ENCODE measurements at places on chromosomes 5 and 9.
A peak's percentile ranks its signal among the peaks of the same experiment; 100 is the strongest.

DNA sequence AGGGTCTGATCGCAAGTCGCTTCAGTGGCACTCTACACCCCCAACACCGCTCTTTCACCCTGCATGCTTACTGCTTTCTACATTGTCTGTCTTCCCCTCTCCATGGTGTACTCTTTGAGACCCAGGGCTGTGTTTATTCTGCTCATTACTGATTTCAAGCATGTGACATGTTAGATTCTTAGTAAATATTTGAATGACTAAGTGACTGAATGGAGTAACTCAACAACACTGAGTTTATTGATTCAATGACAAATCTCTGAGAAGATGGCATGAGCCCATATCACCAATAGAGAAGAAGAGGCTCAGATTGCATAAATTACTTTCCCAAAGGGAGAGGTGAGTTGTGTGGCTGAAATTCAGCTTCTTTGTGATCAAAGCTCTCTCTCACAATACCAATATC is 89.7 kb upstream of the OSMR start:
- DNase-seq, result no peak

DNA sequence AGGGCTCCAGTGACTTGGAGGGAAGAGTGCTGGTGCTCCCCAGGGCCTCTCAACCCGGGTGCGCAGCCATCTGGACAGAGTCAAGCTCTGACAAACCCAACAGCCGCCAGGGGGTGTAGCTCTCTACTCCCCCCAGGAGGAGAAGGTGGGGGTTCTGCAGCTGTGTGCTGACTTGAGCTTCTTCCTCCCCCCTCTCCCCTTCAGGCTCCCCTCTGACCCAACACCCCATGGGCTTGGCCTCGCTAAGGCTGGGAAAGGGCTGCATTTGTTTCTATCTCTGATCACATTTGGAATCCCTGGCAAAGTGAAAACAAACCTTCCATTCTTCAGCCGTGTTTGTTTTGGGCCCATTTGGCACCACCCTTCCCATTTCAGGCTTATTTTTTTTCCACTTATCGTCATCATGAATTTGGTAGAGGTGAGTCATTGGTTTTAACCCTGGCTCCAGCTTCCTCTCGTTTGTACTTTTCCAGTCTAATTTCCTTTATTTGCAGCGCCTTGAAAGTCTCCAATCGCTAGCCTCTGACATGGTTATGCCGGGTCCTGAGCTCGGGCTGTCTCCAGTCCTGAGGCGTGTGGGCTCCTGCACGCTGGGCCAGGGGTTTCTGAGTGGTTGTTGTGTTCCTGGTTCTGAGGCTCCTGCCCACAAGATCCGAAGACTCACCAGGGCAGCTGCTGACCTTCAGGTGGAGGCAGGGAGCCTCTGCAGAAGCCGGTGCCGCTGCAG is 36.1 kb downstream of the DAP start:
- DNase-seq, result peak; percentile 38

DNA sequence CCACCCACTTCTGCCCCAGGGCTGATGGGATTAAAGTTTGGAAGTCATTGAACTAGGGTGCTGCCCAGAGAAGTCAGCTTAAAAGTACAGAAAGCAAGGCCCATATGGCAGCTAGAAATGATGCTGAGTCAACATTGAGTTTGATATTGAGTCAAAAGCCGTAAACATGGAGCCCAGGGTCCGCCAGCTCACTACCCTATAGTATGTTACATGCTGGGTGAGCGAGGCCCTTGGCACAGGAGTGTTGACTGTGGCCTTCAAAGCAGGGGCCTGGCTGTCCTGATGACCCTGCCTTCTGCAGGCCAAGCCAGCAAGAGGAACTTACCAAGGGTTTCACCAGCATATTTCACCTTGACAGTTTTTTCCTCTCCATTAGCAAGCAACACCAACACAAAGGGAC is 222.5 kb downstream of the GRIA1 start:
- DNase-seq, result no peak

GRCh38 chr9:75358846-75359245 is 270.5 kb downstream of the OSTF1 start:
- DNase-seq, result no peak

DNA sequence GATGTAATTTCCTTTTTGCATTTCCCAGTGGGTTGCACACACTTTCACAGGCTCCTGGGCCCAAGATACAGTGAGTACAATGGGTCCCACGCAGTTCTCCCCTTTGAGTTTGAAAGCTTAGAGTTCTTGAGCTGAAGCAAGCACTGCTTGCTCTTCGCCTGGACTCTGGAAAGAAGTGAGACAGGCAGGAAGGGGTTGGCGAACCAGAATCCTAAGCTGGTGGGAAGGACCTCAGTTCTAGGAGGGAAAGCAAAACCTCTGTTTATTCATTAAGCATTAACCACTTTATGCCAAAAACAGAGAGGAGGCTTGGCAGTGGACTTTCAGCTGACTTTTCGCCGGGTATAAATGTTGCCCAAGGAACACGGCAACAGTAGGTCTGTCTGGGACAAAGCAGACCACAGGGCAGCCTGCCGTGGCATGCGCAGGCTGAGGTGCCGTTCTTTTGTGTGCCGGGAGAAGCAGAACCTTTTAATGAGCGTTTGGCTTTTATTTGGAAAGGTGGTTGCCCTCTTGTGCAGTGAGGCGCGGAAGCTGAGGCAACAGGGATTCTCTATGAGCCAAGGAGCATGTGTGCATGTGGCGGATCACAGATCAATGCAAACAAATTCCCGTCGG is 239.9 kb upstream of the PANK3 start:
- no peak for DNase-seq

DNA sequence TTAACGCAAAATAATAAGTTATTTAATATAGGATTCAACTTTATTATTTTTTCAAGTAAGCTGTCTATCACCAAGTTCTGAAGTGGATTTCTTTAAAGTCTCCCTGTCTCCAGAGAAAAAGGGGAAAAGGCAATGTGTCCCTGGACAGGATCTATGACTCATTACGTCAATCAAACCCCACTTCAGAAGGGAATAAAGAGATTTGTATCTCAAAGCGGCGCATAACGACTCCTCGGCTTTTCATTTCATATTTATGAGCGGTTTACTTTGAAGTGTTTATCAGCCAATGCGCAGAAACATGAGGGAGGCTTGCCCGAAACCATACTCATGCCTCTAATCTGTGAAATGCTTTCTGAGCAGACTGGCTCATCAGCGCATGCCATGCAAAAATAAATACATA is 938.6 kb upstream of the WWC1 start:
- no peak for DNase-seq

DNA sequence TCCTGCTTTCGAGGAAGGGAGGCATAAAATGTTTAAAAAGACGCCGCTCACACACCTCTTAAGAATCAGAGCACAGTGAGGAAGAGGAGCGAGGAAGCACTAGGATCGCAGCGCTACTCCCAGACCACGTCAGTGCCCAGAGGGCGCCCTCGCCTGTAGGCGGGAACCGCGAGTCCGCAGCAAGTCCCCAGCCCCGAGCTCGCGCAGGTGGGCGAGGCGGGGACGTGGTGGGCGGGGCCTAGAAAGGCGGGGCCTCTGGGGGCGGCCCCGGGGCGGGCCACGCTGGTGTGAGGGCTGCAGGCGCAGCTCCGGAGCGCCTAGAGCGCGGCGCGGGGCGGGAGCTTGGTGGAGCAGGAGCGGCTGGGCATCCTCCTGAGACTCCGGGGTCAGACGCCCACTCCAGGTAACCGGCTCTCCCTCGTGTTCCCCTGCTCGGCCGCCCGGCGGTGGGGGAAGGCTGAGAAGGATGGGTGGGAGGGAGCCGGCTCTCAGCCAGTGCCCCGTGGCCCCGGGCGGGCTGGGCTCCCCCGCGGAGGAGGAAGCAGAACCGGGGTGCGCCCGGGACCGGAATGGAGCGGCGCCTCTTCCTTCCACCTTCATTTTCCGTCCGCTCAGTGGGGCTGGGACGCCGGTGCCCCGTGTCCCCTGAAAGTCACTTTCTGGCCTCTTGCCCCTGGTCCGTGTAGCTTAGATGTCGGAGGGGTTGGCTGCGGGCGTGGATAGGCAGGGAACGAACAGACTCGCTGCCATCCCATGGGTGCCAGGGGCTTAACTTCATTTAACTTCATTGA is at the start of gene GCNT1:
GCNT1 (plus strand) TSS at position 280 of the 791 bp plus-strand sequence. CDS start 43,200 bp downstream, outside the sequence.
- DNase-seq, result no peak

DNA sequence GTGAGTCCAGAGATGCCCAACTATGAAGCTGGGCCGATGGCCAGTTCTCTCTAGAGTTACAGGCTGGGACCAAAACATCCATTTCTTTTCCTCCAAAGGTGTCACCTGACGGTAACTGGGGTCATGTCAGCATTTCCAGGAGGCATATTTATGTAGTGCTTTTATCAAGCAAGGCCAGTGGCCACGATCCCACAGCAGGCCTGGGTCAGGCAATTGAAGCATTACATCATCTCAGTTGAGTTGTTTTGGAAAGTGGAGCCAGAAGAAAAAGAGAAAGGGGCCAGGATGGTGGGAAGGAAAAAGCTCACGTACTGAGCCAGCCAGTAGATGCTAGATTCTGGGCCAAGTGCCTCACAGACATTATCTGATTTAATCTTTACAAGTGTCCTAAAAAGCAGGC is 73.9 kb upstream of the BRINP1 start:
- no peak for DNase-seq

GRCh38 chr9:80437091-80437640 is 865.4 kb downstream of the TLE4 start:
- no peak for DNase-seq

GRCh38 chr5:149646564-149646963 is 65.3 kb downstream of the ARHGEF37 start:
- DNase-seq, result no peak

- peak; percentile 3 for DNase-seq
Measured at GRCh38 chr5:118611332-118611945, 376.9 kb downstream of the DTWD2 start.

DNA sequence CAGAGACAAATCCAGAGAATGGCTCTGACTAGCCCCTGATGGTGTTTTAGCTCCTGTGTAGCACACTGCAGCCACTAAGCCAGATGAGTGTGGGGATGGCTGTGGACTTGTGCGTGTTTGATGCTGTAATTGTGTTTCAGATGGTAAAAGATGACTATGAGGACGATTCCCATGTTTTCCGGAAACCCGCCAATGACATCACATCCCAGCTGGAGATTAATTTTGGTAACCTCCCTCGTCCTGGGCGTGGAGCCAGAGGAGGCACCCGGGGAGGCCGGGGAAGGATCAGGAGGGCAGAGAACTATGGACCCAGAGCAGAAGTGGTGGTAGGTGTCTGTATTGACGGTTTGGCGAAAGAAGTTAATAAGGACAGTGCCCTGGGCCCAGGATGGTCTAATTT is 38.0 kb downstream of the HABP4 start:
- DNase-seq, result no peak

DNA sequence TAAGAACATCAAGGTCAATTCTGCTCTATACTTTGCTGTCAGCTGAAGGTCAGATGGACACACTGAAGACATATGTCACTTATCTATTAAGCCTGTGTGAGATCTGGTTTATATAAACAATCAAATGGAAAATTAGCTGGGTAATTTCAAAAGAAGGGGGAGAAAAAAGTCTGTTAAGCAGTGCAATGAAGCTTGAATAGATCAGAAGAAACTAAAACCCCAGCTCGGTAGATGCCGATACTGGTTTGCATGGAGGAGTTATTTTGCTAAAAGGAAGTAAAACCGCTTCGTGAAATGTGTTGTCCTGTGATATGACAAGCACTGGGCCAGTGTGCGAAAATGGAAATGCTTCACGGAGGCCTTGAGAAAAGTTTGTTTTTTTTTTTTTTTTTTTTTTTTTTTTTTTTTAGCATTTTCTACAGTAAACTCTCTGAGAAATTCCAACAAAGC is 148.8 kb downstream of the MEF2C start:
- DNase-seq, result no peak

DNA sequence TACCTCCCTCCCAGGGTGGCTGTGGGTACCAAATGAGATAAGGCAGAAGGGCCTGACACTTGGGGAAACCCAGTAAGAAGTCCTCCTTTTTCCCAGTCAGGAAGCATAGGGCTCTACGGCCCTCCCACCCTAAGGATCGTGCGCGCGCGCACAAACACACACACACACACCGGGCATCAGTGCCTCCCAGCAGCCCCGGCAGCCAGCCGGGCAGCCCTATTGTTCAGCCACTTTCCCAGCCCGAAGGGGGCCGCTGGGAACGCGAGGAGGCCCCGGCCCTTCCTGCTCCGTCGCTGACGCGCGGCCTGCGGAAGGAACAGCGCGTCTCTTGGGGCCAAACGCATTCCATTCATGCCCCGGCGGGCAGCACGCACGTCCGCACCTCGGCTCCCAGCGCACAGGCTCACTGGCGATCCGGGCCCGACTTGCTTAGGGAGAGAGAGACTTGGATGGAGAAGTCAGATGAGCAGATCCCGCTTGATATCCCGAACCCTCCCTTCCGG is 22.6 kb downstream of the DUSP1 start:
- no peak for DNase-seq

DNA sequence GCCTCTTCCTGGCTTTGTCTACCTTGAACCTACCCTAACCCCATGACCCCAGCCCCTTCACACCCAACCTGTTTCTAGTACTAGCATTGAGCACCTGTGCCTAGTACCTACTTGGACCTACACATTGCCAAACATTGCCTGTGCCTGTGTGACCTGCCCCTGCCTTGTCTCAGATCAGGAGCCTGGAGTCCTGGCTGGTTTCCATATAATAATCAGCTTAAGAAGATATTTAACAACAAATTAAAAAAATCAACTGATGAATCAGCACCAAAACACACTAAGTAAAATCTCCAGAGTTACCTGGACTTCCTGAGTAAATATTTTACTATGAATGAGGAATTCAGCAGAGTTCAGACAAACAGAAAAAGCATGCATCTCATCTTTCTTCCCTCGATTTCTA is 17.7 kb downstream of the LPAR1 start:
- DNase-seq, result no peak

DNA sequence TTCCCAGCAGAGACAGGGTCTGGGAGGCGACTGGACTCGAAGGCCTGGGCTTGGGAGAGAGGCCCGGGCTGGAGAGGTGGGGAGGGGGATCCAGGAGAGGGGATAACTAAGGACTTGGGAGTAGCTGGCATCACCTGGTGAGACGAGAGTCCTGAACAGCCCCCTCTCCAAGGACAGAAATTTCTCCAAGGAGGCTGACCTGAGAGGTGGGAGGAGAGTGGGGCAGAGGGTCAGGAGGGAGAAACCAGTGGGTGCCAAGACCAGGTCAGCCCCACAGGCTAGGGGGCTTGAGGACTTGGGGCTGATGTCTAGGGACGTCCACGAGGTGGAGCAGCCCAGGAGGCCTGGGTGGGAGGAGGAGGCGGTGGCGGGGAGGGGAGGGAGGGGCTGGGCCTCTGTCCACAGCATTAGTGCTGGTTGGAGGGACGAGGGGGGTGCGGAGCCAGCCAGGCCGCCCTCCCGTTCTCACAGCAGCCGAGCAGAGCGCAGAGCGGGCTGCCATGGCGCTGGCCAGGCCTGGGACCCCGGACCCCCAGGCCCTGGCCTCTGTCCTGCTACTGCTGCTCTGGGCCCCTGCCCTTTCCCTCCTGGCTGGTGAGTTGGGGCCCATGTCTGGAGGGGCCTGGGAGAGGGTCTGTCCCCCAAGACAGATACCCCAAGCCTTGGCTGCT is at the start of gene CRB2:
CRB2 (plus strand) TSS at position 437 of the 671 bp plus-strand sequence; CDS start at position 501, 64 bp downstream.
- no peak for DNase-seq

DNA sequence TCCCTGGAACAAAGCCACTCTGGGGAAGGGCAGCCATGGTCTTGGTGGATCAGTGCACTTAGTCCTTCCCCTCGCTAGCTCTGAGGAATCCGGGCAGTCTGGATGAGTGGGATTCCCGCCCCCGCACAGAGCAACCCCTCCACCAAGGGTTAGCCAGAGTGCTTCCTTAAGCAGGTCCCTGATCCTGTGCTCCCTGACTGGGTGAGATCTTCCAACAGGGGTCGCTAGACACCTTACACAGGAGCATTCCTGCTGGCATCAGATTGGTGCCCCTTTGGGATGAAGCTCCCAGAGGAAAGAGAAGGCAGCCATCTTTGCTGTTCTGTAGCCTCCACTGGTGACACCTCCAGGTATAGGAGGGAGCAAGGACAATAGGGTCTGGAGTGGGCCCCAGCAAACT is 228.8 kb downstream of the AP3B1 start:
- no peak for DNase-seq

GRCh38 chr5:137152616-137153015 is 346.5 kb downstream of the SPOCK1 start:
- DNase-seq, result no peak
